A549 treated with dexamethasone at 1 μM for 4 hours (cell line): ENCODE measurements at places on chromosomes 3 and 15. TPM values are rescaled to one million over a fixed set of nuclear protein-coding genes. Genes with fewer than 3 reads are reported as not detected.

SLC12A1 gene
- total RNA-seq, result not detected in 5 replicates

SMCO1 gene
- total RNA-seq, result not detected in 5 replicates

GOLGA6L7 gene
- total RNA-seq, result not detected in 5 replicates

SNURF gene
- total RNA-seq, result 4.2 to 16.4 TPM (median 6.7 TPM) in 5 replicates

PYGO1 gene
- total RNA-seq, result 6.5 to 9.7 TPM (median 8.2 TPM) in 5 replicates

MB21D2 gene
- 4.9 to 6.0 TPM (median 5.4 TPM) in 5 replicates for total RNA-seq

SERPINI2 gene
- not detected in 5 replicates for total RNA-seq

ARHGEF26 gene
- 10.9 to 15.3 TPM (median 12.3 TPM) in 5 replicates for total RNA-seq

FBXW12 gene
- total RNA-seq, result not detected in 5 replicates

CGNL1 gene
- total RNA-seq, result 0.60 to 0.80 TPM (median 0.73 TPM) in 5 replicates

IGSF10 gene
- total RNA-seq, result 0.34 to 0.53 TPM (median 0.40 TPM) in 5 replicates

TMF1 gene
- 11.3 to 17.4 TPM (median 14.9 TPM) in 5 replicates for total RNA-seq
